Caco-2 (cell line): ENCODE measurements at places on chromosomes 5 and 9. TPM values are rescaled to one million over a fixed set of nuclear protein-coding genes. Genes with fewer than 3 reads are reported as not detected.

DNA sequence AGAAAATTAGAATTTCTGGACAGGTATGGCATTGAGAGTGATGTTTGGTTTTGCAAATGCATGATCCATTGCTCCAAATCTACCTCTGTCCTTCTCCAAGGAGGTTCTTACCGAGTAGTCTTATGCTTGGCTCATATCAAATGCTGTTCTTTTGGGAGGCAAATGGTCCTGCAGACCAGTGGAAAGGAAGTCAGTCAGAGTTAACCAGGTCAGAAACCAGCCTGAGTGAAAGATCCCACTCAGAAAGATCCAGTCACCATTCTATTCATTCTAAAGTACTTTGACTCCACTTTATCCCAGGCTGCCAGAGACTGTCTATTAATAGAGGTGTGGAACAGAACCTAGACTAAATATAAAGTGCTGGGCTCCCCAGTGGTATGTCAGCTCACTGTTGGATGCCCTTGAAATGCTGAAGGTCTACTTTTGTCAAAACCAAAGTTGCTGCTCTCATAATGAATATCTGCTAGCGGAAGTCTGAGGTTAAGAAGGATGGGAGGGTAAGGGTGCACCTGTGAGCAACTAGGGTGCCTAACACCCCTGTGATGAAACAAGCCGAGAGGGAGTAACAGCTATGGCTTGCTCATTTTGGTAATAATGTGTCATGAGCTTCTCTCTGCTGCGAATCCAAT, 302.2 kb downstream of the ZNF608 start:
- H3K27ac ChIP-seq: no peak overlapping the region
- H3K36me3 ChIP-seq: no peaks in the 10 kb centered on the region
- H3K4me3 ChIP-seq: no peak overlapping the region
- no peaks in the 10 kb centered on the region for H3K4me1 ChIP-seq

GRCh38 chr5:119418606-119419100, 33.6 kb upstream of the HSD17B4 start:
- no peak overlapping the region for H3K27ac ChIP-seq
- no peak for DNase-seq
- H3K4me1 ChIP-seq: peaks cover 21% of the 10 kb centered on the region

DNA sequence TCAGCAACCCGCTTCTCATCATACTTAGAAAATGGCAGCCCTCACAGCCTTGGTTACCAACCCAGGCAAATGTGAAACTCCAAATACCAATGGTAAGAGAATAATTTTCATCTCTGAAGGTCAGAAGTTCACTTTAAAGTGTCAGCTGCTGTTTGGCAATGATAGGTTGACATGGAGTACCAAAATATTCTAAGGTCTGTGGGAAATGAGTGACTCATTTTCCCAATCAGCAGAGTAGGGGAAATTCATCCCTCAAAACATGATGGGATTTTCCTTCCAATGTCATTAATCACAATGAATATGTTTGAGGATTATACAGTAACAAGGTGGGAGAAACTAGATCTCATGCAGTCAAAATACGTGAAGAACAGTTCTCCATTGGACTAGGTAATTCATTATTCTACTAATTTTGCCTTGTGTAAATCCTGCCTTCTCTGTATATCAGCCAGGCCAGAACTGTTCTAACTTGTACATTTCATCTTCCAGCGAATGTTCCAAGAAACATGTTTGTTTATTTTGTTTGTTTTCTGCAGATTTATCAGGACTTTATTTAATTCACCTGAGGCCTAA, 53.1 kb upstream of the ERBIN start:
- no peaks in the 10 kb centered on the region for H3K4me1 ChIP-seq
- no peaks in the 10 kb centered on the region for H3K36me3 ChIP-seq
- no peak overlapping the region for H3K27ac ChIP-seq
- H3K27me3 ChIP-seq: no peaks in the 10 kb centered on the region
- H3K4me3 ChIP-seq: no peak overlapping the region

- H3K36me3 ChIP-seq: no peaks in the 10 kb centered on the region
- H3K27me3 ChIP-seq: no peaks in the 10 kb centered on the region
- H3K4me1 ChIP-seq: no peaks in the 10 kb centered on the region
- no peak overlapping the region for H3K4me3 ChIP-seq
- no peak overlapping the region for H3K27ac ChIP-seq
- DNase-seq: no peak
These were observed 11.9 kb upstream of the C5orf46 start for GRCh38 chr5:147918101-147918685.

DNA sequence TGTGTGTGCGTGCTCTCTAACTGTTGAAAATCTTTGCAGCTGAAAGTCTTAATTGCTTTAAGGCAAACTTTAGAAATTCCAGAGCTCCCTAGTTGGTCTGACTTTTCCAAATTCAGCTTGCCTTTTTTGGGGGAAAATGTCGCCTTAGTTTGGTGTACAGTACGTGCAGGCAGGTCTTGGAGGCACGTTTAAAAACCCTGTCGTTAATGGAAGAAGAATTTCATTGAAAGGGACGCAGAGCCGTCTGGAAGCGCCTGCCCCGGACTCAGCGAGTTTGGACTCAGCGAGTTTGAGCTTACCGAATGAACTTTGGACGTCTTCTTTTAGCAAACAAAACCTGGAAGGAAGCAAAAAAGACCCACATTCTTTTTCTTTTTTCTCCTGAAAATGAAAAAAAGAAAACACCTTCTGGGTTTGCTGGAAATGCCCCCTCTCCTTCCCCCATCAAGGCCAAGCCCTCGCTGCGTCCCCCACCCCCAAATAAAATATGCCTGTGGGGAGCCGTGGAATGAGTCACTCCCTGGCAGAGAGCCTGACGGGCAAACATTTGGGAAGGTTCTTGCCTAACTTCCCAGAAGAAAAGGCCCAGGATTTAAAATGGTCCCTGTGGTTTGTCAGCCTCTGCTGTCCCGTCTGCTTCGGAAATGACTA, 1.5 kb downstream of the NEK6 start:
- peaks cover 41% of the 10 kb centered on the region for H3K4me1 ChIP-seq
- DNase-seq: peak; percentile 64
- peak overlapping the region; percentile 83 for H3K4me3 ChIP-seq
- peak overlapping the region; percentile 96 for H3K27ac ChIP-seq
- H3K36me3 ChIP-seq: peaks cover 1% of the 10 kb centered on the region; the same call in 1 of the 2 replicates

DNA sequence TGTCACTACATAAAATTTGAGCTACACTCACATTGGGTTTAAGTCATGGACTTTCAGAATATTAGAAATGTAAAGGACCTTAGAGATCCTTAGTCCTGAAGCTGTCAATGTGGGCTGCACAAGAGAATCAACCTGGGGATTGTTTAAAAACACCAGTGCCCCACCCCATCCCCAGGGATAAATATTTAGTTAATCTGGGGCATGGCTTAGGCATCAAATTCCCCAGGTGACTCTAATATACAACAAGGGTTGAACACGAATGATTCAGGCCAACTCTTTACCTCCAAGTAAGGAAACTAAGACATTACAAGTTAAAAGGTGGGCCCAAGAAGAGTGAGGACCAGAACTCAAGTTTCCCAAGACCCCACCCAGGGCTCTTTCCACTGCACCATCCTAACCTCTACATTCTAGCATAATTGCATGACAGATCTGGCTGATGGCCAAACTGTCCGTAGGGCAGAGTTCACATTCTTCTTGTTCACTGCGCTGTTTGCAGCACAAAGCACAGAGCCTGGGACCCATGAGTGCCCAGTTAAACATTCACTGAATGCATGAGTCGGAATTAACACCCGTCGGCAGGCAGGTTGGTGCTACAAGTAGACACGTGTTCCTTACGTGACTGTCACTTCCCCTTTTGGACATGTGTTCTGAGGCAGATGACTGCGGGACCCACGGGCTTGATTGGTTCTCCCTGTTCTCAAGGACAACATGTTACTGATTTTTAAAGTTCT, 25.2 kb downstream of the CYFIP2 start:
- peaks cover 37% of the 10 kb centered on the region for H3K4me1 ChIP-seq
- H3K27me3 ChIP-seq: no peaks in the 10 kb centered on the region
- peak; percentile 92 for DNase-seq
- H3K36me3 ChIP-seq: no peaks in the 10 kb centered on the region
- no peak overlapping the region for H3K4me3 ChIP-seq
- H3K27ac ChIP-seq: peak overlapping the region; percentile 77

- no peaks in the 10 kb centered on the region for H3K27me3 ChIP-seq
- no peak overlapping the region for H3K4me3 ChIP-seq
- H3K4me1 ChIP-seq: no peaks in the 10 kb centered on the region
- H3K27ac ChIP-seq: no peak overlapping the region
- H3K36me3 ChIP-seq: no peaks in the 10 kb centered on the region
These were observed 33.4 kb upstream of the FCHO2 start for GRCh38 chr5:72922422-72922821.

DNA sequence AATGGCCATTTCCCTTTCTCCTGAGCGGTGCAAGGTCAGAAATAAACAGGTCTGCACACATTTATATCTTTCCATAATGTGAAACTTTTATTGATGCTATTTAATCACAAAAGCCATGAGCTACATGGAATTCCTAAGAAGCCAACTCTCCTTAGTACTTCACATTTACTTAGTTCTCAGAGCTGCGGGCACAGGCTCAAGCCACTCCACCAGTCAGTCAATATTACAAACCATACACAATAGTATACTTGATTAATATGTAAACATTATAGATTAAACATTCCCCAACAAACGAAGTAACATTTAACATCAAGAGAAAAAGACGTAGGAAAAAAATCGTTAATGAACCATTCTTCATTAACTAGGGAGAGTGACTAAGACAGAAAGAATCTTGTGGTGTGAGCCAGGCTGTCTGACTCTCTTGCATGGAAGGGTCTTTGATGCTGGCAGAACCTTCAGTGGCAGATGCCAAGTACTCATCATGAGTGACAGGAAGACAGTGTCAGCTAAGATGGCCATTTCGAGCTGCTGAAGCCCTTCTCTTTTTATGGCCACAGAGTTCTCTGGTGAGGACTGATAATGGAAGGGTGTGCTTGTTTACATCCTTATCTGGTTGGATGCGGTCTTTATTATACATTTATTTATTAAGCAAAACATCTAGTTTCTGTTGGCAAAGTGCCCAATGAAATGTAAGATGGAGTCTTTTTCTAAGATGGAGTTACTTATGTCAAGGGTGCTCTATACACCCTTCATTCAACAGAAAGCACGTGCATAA, 115.5 kb upstream of the TUT7 start:
- no peak overlapping the region for H3K4me3 ChIP-seq
- H3K27me3 ChIP-seq: no peaks in the 10 kb centered on the region
- H3K4me1 ChIP-seq: no peaks in the 10 kb centered on the region
- DNase-seq: no peak
- no peak overlapping the region for H3K27ac ChIP-seq

DNA sequence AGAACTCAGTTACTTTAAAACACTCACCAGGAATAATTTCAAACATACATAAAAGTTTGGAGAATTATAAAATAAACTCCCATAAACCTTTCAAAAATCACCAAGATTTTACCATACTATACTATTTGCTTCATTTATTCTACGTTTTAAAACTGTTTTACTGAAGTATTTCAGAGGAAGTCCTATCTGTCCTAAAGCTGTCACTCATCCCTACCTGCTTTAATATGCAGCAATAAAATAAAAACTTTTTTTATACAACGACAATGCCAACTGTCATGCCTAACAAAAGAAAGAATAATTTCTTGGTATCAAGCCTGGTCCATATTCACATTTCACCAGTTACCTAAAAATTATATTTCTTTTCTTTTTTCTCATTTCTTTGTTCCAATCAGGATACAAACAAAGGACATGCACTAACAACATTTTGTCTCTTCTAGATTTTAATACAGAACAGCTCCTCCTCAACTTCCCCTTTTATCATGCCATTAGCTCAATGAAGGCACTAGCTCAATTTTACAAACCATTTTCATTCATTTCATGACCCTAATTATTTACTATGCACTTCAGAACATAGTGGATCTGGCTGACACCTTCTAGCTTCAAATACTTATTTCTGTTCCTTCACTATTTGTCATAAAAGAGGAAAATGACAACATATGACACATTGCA, 135.2 kb downstream of the GNAQ start:
- H3K4me3 ChIP-seq: no peak overlapping the region
- no peak for DNase-seq
- no peaks in the 10 kb centered on the region for H3K27me3 ChIP-seq
- H3K4me1 ChIP-seq: no peaks in the 10 kb centered on the region
- H3K36me3 ChIP-seq: no peaks in the 10 kb centered on the region

GRCh38 chr5:133480866-133481265, 131.5 kb downstream of the FSTL4 start:
- H3K4me1 ChIP-seq: peaks cover 9% of the 10 kb centered on the region
- DNase-seq: no peak
- H3K27me3 ChIP-seq: no peaks in the 10 kb centered on the region; the same call in 1 of the 2 replicates

GRCh38 chr5:163409384-163409783, 28.0 kb upstream of the CCNG1 start:
- no peaks in the 10 kb centered on the region for H3K36me3 ChIP-seq
- no peak overlapping the region for H3K4me3 ChIP-seq
- H3K27me3 ChIP-seq: no peaks in the 10 kb centered on the region
- H3K4me1 ChIP-seq: no peaks in the 10 kb centered on the region

DNA sequence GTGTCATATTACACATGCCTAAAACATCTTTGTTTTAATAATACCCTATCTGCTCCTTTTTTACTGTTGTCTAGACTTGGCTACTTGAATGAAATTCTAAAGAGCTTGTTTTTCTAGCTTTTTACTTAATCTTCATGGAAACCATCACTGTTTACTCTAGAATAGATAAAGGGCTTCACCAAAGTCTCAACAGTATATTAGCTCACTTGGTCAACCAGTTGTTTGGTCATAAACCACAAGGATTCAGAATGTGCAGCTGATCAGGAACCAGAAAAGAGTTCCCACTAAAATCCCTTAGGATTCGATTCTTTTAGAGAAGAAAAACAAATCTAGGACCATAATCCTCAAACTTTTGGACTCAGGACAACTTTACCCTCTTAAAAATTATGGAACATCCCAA, 38.0 kb downstream of the CDO1 start:
- H3K27ac ChIP-seq: no peak overlapping the region
- peaks cover 6% of the 10 kb centered on the region; the same call in 1 of the 2 replicates for H3K4me1 ChIP-seq
- no peak overlapping the region for H3K4me3 ChIP-seq
- no peaks in the 10 kb centered on the region for H3K36me3 ChIP-seq
- H3K27me3 ChIP-seq: no peaks in the 10 kb centered on the region

GRCh38 chr5:76252437-76252836, 150.6 kb upstream of the IQGAP2 start:
- no peaks in the 10 kb centered on the region for H3K27me3 ChIP-seq
- no peak for DNase-seq
- no peaks in the 10 kb centered on the region for H3K36me3 ChIP-seq

- no peaks in the 10 kb centered on the region for H3K27me3 ChIP-seq
- H3K4me3 ChIP-seq: no peak overlapping the region
- no peak overlapping the region for H3K27ac ChIP-seq
- H3K4me1 ChIP-seq: no peaks in the 10 kb centered on the region
These were observed 79.7 kb downstream of the CDH6 start for GRCh38 chr5:31273161-31273560.

DNA sequence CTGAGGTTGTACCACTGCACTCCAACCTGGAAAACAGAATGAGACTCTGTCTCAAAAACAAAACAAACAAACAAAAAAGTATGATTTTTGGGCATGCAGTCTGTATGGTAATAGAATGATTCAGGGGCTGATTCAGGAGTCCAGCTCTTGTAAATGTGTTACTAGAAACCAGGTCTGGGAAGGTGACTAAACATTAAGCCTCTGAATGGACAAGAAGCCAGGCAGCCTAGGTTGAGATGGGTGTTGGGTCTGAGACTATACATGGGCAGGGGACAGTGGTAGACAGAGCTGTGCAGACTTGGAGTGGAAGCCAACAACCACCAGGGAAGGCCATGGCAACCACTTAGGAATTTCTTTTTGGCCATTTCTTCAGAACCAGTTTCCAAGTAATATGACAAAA, 64.9 kb upstream of the TLE1 start:
- H3K4me1 ChIP-seq: no peaks in the 10 kb centered on the region
- DNase-seq: no peak
- H3K4me3 ChIP-seq: no peak overlapping the region
- no peaks in the 10 kb centered on the region for H3K36me3 ChIP-seq
- H3K27ac ChIP-seq: no peak overlapping the region

TGFBI gene
- total RNA-seq: 131 and 142 TPM in 2 replicates

DEPDC1B gene
- 44.9 and 46.7 TPM in 2 replicates for total RNA-seq

CRB2 gene
- 0.34 and 0.56 TPM in 2 replicates for total RNA-seq
